ENCODE measurements at places on chromosomes 7 and 10.

GRCh38 chr7:27680610-27681009, 17.9 kb upstream of the HIBADH start:
- DNase-seq: no peak

DNA sequence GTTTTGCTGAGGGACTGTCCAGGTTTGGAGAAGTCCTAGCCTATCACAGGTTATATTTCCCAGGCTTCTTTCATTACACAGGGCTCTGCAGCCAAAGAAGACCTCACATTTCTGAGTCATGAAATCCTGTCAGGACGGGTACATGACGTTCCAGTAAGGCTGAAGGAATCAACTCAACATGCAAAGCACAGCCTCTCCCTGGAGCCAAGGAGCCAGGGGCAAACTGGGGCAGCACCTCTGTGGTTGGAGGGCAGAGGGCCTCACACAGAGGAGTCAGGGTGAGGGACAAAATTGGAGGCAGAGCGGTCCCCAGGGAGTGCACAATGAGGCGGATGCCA, 116.3 kb upstream of the GDF10 start:
- no peak for DNase-seq

- DNase-seq: no peak
Measured at GRCh38 chr7:116433246-116433645, 66.3 kb upstream of the CAV2 start.

GRCh38 chr7:132084776-132085388, 491.4 kb downstream of the PLXNA4 start:
- no peak for DNase-seq

- no peak for DNase-seq
Measured at GRCh38 chr10:88254091-88254490, 329.0 kb downstream of the RNLS start.

DNA sequence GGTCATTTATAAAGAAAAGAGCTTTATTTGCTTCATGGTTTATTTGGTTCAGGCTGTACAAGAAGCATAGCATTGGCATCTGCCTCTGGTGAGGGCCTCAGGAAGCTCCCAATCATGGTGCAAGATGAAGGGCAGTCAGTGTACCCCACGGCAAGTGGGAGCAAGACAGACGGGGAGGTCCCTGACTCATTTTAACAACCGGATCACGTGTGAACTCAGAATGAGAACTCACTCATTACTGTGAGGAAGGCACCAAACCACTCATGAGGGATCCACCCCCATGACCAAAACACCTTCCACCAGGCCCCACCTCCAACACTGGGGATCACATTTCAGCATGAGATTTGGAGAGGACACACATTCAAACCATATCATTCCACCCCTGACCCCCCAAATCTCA, 15.7 kb upstream of the CRYGN start:
- no peak for DNase-seq

DNA sequence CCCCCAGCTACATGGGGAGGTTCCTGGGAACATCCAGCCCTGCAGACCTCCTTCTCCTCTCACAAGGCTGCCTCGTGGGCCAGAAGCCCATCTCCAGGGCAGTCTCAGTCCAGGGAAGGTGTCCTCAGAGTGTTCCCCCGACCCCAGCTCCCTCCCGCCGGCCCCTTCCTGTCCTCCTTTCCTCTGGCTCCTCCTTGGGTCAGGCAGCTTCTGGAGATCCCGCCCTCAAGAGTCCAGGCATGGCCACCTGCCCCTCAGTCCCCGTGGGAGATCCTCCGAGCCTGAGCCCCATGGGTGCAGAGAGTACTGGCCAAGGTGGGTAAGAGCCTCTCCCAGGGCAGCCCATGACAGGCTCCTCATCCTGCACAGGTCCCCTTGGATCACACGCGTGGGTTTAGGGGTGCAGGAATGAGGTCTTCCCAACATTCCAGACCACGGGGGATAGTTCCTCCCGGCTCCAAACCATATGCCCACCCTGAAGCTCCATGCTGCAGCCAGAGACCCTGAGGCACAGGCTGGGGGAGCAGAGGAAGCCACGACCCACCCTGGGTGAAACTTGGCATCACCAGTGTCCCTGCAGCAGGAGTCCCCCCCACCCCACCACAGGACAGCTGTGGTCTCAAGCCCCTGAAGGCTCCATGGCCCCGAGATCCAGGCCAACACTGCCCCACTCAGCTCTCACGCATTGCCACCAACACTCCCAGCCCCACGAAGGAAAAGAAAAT, 65.5 kb downstream of the OAT start:
- no peak for DNase-seq

- no peak for DNase-seq
Measured at GRCh38 chr7:43768887-43769272, 10.4 kb downstream of the BLVRA start.

GRCh38 chr7:23012908-23013714, 819 bp downstream of the HYCC1 start:
- no peak for DNase-seq

- no peak for DNase-seq
Measured at GRCh38 chr7:1992554-1992953, 240.2 kb downstream of the MAD1L1 start.

DNA sequence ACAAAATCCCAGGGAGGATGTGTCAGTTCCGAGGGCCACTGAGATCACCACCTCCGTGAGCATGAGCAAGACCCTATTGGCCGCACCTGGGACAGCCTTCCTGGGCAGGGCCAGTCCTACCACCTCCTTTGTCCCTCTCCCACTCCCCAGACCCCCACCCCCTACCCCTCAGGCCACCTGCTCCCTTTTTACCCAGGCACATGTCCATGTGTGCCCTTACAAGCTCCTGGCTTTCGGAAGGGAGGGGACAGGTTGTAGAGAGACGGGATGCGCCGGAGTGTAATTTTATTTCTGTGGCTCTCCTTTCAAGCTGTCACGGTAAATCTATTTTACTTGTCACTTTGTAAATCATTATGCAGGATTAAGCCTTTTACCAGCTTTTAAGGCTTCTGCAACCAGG, 20.9 kb downstream of the ZMIZ1 start:
- no peak for DNase-seq

GRCh38 chr7:786472-787255, 45.6 kb upstream of the SUN1 start:
- DNase-seq: peak; percentile 52

GRCh38 chr7:116801092-116801710, 61.2 kb upstream of the CAPZA2 start:
- DNase-seq: no peak

DNA sequence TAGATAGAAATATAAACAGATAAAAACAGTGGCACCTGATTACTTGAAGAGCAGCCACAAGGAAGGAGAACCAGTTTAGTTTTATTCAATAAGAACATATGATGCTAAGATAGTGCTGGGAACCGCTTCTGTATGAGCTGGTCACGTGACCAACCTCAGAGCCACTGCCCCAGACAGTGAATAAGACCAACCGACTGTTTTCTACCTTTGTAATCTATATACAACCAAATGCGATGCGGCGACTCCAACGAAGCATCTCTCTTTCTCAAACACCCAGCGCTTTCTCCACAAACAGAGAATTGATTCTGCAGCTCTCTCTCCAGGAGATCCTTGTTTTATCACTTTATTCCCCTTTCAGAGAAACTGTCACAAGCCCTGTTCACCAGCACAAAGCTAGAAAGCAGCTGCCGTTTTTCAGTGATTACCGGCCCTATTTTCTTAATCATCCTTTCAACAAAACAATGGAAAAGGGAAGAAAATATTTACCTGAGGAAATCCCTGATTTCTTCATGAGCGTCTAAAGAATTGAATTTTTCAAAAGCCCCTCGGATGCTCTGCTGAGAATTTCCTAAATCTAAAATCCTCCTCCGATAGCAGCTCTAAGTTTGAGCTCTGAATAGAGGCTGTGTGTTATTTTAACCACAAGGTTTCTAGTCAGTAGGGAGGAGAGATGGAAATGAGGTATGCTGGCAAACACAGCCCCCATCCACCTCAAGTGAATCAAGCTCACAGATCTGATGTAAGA, 55.7 kb upstream of the JCAD start:
- DNase-seq: no peak

DNA sequence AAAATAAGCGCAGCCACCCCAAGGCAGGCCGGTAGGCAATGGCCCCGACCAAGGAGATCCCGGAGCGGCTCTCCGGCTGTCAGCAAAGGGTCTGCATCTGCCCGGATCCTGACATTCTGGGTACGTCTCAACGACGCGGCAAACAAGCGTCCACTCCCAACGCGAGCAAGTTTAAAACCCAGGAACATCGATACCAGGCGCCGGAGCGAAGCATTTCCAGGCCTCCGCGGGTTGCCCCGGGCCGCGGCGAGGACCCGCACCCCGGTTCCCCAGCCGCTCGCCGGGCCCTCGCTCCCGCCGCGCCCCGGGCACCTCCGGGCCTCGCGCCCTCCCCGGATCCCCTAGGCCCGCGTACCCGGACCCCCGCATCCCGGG, 453 bp downstream of the URGCP start:
- DNase-seq: peak; percentile 28

DNA sequence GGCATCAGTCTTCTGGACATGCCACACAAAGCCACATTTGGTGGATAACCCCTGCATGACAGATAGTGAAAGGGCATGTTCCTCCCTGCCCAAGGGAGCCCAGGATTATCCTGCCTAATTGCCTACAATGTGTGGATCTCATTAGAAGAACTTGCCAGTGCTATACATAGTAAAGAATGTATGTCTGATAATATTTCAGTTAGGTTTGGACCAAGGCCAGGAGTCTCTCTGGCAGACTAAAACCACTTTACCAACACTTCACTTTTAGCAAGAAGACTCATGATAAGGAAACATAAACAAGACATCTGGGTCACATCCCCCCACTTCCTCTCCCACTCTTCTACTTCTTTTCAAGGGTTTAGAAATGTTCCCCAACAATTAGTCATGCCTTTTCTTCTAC, 196.7 kb downstream of the MTERF1 start:
- peak; percentile 41 for DNase-seq

All from common myeloid progenitor, CD34-positive (primary cell).